Epithelial cell of umbilical artery (primary cell): ENCODE measurements at places on chromosomes 6 and 20. TPM values are rescaled to one million over a fixed set of nuclear protein-coding genes. Genes with fewer than 3 reads are reported as not detected.

ZNF391 gene
- 0.32 and 0.76 TPM in 2 replicates for total RNA-seq

CARMIL1 gene
- 3.8 and 6.2 TPM in 2 replicates for total RNA-seq

MOG gene
- total RNA-seq = not detected in 2 replicates

TMC2 gene
- total RNA-seq = not detected in 2 replicates
